ENCODE measurements at places on chromosomes 7 and 10.
A peak's percentile ranks its signal among the peaks of the same experiment; 100 is the strongest.

DNA sequence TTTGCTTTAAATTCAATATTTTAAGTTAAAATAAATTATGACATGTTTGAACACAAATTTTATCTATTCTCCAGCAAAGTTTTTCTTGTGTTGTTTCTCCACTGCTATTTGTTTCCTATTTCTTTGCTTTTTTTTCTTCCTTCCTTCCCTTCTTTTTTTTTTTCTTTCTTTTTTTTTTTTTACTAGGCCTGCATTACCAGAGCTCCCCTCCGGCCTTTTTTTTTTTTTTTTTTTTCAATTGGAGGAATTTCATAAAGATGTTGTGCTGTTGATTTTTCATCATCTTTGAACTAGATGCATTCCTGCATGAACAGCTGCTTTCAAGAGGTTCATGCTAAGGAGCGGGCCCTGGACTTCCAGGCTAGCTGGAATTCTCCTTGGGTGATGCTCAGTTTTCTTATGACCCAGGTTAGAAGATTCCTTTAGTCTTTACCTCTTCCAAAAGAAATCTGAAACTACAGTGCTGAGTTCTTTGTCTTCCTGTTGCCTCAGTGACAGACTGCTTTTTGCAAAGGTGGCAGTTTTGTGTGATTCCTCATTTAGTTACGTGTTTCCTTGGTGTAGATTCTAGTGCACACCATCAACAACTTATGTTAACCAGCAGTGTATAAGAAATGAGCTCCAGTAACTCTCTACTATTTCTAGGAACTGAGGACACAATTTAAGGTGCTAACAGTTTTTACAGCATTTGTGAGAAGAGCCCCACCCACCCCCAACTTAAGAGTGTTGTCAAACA lies 4.8 kb upstream of the CAMK1D start:
- no peak for DNase-seq

DNA sequence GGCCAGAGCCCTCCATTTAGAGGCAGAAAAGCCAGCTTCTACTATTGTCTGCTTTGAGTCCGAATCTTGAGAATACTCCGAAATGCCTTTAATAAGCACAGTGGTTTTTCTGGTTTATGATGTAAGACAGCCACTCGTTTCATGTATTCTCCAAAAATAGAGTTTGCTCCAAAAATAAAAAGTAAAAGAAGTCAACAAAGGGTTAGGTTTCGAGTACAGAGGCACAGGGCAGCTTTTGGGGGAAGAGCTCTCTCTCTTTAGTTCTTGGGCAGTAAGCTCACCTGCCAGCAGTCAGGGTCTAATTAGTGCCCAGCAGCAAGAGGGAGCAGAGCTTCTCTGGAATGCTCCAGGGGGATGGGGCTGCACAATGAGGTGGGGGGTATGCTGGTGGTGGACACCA lies 20.2 kb downstream of the CREB3L2 start:
- no peak for DNase-seq

- DNase-seq: no peak
These were observed 19.3 kb downstream of the PON1 start for GRCh38 chr7:95304990-95305389.

- no peak for DNase-seq
These were observed 14.0 kb downstream of the WDR91 start for GRCh38 chr7:135197343-135197742.

- no peak for DNase-seq
These were observed 108.1 kb downstream of the CLEC2L start for GRCh38 chr7:139631520-139632031.

DNA sequence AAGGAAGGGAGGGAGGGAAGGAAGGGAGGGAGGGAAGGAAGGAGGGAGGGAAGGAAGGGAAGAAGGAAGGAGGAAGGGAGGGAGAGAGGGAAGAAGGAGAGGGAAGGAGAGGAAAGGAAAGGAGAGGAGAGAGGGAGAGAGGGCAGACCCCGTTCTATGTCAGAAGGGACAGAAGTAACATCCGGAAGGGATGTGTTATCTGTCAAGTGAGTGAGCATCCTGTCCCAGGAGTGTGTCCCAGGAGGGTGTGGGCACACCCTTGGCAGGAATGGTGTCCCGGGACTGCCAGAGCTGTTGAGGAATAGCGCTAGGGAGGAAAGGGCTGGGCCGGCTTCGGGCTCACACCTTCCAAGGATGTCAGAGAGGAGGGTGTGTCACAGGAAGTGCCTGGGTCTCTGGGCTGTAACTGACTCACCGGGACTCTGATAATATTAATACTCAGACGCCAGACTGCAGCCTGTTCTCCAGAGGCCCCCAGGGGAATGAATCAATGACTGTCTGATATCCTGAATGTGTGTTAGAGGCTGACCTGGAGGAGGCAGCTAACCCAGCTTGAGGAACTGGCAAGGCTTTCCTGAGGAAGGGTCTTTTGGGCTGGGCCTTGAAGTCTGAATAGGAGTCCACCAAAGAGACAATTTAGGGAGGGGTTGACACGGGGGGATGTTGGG lies 125.6 kb upstream of the TNRC18 start:
- no peak for DNase-seq

- no peak for DNase-seq
These were observed 6.9 kb upstream of the TNS3 start for GRCh38 chr7:47588704-47589225.

- no peak for DNase-seq
These were observed 262.8 kb upstream of the GRB10 start for GRCh38 chr7:51045319-51046102.

GRCh38 chr7:2944739-2945138 lies 98.9 kb downstream of the CARD11 start:
- DNase-seq: peak; percentile 1

DNA sequence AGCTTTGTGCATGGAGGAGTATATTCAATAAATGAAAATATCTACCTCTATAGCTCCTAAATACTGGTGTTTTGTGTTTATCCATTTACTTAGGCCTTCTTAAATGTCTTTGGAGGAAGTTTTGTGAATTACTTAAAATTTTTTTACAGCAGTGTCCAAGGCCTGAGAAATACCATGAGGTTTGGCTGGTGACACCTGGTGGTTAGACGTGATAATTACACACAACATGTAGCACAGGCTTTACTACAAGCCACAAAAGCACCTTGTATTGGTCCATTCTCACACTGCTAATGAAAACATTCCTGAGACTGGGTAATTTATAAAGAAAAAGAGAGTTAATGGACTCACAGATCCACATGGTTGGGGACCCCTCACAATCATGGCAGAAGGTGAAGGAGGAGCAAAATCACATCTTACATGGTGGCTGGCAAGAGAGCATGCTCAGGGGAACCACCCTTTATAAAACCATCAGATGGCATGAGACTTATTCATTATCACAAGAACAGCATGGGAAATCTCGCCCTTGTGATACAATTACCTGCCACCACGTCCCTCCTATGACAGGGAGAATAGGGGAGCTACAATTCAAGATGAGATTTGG lies 20.6 kb downstream of the HYAL4 start:
- peak; percentile 21 for DNase-seq

GRCh38 chr7:73623798-73624668 lies at the start of gene MLXIPL:
Gene MLXIPL (minus strand): TSS chr7:73624522. CDS start chr7:73624492, 30 bp downstream.
- DNase-seq: peak; percentile 44

DNA sequence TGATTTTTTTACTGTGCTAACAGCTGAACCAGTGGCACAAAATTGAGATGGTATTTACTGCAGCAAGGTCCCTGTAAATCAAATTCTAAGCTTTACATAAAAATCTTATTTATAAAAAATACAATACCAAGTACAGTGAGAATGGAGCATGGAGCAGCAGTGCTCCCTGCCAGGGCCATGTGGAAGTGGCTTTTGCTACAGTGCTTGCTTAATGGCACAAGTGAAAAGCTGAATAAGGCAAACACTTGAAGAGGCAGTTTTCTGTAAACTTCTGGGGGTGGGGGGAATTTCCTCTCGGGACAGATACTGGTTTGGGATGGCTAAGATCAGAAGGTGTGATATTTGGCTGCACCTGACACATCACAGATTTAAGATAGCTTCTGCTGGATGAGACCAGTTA lies 27.5 kb downstream of the AP3M1 start:
- no peak for DNase-seq

DNA sequence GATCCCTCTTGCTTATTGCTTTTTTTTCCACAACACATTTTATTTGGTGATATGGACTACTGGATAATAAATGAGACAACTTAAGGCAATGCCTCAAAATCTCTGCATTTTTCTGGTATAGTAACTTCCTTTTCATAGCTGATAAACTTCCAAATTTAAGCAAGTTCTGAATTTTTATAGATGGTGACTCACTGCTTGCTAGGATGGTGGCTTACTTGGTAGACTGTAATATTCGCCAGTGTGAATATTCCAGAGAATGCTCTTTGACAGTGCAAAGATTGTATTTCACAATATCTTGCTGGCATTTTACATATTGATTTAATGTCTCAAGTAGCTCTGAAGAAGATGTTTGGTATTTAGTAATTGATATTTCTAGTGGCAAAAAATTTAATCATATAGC lies 472.4 kb downstream of the TFEC start:
- no peak for DNase-seq

DNA sequence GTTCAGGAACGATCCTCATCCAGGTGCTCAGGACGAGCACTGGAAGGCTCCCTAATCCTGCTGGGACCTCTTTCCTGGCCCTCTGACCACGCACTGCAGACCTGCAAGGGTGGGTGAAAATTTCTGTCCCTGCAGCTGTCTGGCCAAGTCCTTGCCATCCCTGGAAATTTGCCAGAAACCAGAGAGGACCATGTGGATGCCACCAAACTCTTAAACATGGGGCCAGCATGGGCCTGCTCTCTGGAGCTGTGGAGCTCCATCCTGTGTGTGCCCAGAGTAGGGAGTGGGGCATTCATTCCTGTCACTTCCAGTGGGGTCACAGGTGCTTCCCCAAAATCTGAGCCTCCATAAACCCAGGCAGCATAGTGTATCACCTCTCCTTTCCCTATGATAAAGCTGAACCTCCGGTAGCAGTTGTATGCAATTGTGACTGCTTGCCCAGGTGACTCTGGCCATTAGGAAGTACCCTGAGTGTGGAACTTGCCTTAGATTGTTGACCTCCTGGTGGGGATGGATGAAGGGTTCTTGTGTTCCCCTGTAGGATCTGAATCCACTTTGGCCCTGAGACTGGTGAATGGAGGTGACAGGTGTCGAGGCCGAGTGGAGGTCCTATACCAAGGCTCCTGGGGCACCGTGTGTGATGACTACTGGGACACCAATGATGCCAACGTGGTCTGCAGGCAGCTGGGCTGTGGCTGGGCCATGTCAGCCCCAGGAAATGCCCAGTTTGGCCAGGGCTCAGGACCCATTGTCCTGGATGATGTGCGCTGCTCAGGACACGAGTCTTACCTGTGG lies 57.1 kb downstream of the DMBT1 start:
- no peak for DNase-seq

DNA sequence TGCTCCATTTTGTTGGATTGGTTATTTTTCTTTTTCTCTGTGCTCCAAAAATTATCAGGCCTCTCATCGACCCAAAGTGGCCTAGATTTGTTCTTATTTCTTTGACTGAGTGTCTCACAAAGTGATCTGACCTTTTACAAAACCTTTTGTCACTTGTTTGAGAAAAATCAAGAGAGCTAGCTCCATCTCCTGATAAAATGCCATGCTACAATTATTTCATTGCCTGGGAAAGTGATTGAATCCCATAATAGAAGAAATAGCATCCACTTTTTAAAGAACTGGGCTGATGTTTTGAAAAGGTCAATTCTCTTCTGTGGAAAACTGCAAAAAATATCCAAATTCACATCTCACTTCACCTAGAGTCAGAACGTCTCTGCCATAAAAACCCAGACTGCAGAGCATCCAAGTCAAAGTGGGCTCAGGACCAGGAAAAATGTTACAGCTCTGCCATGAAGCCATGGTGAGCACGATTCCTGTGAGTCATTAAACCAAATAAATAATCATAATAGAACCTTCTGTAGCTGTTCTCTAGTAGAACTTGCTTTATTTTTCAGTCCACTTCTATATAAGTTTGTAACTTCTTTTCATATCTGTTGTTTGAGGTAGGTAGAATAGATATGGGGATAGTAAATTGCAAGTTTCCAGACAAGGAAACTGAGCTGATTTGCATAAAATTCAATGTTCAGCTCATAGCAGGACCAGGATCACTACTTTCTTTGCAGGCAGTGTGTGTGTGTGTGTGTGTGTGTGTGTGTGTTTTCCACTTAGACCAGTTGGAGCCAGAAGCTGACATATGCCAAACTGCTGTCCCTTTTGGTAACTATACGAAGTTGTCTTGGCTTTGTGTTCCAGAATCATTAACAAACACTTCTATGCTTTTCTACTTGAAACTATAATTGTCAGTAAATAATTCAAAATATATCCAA lies 632.5 kb upstream of the ANKRD30A start:
- no peak for DNase-seq

- no peak for DNase-seq
These were observed 1.3 kb downstream of the TYSND1 start for GRCh38 chr10:70145166-70145665.

DNA sequence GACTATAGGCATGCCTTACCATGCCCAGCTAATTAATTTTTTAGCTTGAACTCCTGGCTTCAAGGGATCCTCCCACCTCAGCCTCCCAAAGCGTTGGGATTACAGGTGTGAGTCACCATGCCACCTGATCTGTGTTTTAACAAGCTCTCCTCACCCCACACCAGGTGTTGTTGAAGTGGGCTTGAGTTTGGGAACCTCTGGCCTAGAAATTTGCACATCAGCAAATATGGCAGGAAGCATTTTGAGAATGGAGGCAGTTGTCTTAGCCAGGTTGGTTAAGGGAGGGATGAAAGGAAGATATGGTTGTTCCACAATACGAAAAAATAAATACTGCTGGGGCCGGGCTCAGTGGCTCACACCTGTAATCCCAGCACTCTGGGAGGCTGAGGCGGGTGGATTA lies 433.1 kb downstream of the TYW1 start:
- DNase-seq: no peak

DNA sequence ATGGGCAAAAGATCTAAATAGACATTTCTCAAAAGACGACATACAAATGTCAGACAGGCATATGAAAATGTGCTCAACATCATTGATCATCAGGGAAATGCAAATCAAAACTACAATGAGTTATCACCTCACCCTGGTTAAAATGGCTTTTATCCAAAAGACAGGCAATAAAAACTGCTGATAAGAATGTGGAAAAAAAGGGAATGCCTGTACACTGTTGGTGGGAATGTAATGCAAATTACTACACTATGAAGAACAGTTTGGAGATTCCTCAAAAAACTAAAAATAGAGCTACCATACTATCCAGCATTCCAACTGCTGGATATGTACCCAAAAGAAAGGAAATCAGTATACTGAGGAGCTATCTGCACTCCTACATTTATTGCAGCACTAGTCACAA lies 18.0 kb downstream of the GSDME start:
- DNase-seq: no peak

DNA sequence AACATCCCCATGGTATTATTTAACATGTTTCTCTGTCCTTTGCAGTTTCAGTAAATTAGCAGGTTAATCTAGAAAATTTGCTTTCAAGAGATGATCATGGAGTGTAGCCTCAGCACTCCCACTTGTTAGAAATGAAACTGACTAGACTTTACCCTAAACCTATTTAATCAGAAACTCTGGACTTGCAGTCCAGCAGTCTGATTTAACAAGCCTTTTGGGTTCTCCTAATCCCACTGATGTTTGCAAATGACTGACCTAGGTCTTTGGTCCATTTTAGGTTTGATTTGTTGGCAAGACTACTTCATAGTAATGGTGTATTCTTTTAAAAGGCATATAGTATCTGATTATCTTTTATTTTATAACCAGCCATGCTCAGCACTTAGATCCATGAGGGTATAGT lies 55.5 kb upstream of the SLC25A13 start:
- no peak for DNase-seq

- DNase-seq: no peak
These were observed at the start of gene GPNMB for GRCh38 chr7:23246555-23246954. Gene GPNMB (plus strand): TSS chr7:23246775. CDS start chr7:23246858, 83 bp downstream.

All from activated CD8-positive, alpha-beta memory T cell treated with anti-CD3 and anti-CD28 coated beads, Interleukin-2, amount 50 U/mL, for 4 hours (primary cell).